ENCODE measurements at places on chromosomes 1 and 21.

- no peak for DNase-seq
Measured at GRCh38 chr1:224544346-224545110, 71.6 kb upstream of the CNIH3 start.

DNA sequence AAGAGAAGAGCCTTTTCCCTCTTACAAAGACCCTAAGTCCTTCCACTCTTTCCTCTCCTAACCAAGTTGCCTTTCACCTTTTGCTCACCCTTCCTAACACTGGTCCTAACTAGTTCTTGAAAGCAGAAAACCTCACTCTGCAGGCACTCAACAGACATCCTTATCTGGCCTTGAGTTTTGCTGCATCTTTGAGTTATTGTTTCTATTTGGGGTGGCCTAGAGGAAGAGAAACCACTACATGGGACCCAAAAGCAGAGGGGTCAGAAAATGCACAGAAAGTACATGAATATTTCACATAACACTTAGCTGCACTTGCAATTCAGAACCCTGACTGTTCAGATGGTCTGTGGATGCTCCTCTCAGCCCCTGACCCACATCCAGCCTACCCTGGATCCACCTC, 178.3 kb upstream of the SYT6 start:
- DNase-seq: no peak

- no peak for DNase-seq
Measured at GRCh38 chr1:146051452-146051851, 29.9 kb upstream of the HJV start.

- no peak for DNase-seq
Measured at GRCh38 chr1:10939654-10940450, 72.6 kb upstream of the TARDBP start.

DNA sequence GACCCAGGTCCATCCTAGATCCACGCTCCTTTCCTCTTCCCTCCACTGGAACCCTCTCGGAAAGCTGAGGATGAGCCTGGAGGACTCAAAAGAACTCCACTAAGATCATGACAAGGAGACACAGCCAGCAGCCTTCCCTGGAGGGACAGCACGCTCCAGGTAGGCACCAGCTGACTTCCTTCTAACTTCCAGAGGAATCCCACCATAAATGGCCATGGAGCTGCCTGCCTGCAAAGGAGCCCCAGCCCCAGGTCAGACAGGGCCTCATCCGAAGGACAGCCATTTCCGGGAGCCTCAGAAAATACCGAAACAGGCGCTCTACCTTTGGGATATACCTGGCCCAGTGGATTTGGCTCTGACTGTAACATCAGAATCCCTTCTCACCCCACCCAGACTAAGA, 4.1 kb downstream of the SH3BP5L start:
- no peak for DNase-seq

GRCh38 chr1:209427811-209428210, 155.7 kb upstream of the CAMK1G start:
- DNase-seq: no peak

DNA sequence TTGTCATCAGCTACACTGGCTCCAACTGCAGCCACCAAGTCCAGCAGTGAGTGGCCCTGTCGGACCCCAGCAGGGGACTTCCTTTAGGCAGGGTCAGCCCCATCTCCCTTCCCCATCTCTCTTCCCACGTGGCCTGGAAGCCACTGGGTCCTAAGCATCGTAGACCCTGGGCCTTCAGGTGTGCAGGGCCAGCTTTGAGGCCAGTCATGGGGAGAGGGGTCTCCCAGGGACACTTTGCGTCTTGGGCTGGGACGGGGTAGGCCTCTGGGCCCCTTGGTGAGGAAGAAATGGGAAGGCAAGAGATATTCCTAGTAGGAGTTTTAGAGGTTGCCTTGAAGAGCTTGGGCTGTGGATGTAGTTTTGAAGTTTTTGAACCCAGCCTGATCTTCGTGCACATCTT, 12.1 kb upstream of the MIIP start:
- DNase-seq: no peak

- peak; percentile 92 for DNase-seq
Measured at GRCh38 chr1:94094469-94095111, 26.4 kb downstream of the ABCA4 start.

DNA sequence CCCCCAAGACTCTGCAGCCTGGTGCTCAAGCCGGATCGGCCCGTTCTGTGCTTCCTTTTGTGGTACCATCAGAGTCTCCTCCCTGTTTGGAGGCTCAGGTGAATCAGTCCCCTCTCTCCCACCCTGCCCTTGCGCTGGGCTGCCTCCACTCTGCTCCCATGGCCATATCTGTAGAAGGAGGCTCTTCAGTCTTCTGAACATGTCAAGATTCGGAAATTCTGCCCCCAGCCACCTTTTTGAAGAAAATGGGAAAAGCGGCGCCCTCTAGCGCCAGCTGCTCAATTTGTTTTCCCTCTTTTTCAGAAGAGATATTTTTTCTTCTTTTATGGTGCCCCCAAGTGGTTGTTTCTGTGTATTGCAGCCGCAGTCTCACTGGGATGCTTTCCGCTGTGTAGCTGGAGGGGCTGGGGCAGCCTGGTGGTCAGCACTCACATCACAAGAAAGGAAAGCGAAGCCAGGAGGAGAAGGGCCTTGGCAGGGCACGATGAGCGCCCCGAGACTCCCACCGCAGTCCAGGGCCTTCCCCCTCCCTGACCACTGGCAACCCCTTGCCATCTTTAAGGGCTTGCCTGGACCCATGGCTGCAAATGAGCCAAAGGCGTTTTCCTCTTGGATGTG, 58.4 kb upstream of the CACNA1E start:
- peak; percentile 76 for DNase-seq
